HEK293T (cell line): ENCODE measurements at places on chromosomes 6 and 20.

GRCh38 chr20:4190792-4191519 is 175.6 kb upstream of the RNF24 start:
- no peak for DNase-seq

GRCh38 chr6:126383203-126383602 is 43.3 kb downstream of the CENPW start:
- no peak for DNase-seq

DNA sequence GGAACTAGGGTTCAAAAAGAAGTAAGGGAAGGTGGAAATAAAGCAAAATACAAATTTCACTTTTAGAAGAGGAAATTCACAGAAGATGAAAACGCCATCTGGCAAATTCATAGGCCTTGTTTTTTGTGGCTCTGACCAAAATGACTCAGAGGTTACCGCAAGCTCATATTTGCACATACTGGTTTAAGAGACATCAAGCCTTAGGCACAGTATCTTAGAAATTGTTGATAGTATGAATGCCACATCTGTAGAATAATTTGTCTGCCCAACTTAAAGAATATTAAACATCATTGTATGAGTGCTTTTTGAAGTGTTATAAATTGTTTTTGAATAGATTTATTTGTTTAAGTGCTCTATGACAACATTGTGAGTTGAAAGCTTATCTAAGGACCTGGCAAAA is 10.6 kb downstream of the TAAR1 start:
- no peak for DNase-seq

- DNase-seq = peak; percentile 61
Measured at GRCh38 chr6:129500958-129501739, 208.8 kb downstream of the ARHGAP18 start.
